ENCODE measurements at places on chromosomes 13 and 19.
A peak's percentile ranks its signal among the peaks of the same experiment; 100 is the strongest.

GRCh38 chr19:6213266-6213595 is 66.5 kb downstream of the MLLT1 start:
- DNase-seq, result no peak

GRCh38 chr13:42394711-42395085 is 122.7 kb downstream of the AKAP11 start:
- DNase-seq, result no peak

GRCh38 chr19:46839752-46840497 is 10.7 kb downstream of the AP2S1 start:
- no peak for DNase-seq

DNA sequence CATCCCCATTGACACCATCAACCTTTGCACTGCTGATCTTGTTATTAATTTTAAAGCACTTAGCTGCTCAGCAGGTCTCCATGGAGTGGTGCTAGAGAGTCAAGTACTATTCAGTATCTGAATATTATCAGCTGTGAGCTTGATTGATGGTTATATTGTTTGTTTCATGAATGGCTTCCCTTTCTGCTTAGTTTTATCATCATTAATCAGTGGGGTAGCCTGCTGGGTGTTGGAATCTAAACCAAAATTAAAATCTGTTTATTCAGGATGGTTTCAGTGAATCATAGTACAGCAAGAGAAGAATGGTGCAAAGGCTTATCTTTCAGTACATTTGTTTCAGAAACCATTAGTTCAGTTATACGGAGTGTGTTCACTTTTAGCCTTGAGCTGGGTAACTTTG is 42.5 kb upstream of the SCEL start:
- DNase-seq, result no peak

DNA sequence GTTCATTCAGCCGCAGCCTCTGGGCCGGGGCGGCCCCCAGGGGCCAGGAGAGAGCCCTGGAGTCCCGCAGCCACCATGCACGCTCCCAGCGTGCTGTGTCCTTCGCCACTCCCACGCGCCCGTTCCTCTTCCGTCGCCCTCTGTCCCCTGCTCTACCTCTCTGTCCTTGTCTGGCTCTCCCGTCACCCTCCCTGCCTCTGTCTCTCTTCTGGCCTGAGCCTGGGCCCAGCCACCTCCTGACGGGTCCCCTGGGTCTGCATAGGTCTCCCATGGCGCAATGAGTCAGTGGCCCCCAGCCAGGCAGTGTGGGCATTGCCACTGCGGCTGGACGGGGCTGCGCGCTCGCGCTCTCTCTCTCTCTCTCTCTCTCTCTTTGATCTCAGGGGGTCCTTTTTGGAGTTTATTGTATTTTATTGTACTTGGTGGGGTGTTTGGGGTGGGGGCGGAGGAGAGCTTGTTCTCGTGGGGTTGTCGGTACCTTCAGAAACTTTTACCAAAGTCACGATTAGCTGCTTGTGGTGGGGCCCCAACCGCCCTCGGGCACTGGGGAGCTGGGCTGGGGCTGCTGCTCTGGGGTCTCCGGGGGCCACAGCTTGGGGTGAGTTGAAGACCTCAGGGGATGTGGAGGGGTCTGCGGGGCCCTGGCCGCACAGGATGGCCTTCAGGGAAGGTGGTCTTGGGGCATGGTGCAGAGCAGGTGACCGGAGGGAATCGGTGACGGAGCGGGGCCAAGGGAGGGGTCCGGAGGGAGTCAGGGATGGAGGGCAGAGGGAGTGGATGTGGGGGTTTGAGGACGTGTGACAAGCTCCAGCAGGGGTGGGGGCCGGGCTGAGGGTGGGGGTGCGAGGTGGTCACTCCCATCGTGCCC is 1.7 kb upstream of the TGFBR3L start:
- DNase-seq, result no peak

GRCh38 chr13:113942591-113943103 is 31.2 kb downstream of the C13orf46 start:
- no peak for DNase-seq

GRCh38 chr13:88919970-88920628 is 1248.9 kb downstream of the SLITRK5 start:
- DNase-seq, result no peak

DNA sequence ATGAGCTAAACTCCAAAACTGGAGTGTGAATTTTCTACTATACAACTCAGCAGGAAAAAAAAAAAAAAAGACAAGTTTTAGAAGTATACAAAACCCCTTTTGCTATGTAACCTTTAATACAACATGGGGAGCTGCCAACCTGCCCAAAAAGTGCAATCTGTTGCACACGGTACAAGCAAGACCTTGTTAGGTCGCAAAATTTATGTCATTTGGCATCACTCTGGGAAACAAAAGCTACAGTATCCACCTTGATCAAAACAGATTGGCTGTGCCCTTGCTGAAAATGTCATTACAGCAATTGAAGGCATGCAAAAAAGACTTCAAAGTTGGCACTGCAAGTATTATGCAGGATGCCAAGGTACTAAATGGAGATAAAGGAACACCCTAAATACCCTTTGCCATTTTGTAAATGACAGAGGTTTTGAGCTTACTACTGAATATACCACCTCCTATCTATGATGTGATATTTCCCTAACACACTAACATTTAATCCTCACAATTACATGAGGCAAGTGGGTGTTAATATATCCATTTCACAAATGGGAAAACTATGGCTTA is 150.1 kb downstream of the TBC1D4 start:
- DNase-seq, result no peak

DNA sequence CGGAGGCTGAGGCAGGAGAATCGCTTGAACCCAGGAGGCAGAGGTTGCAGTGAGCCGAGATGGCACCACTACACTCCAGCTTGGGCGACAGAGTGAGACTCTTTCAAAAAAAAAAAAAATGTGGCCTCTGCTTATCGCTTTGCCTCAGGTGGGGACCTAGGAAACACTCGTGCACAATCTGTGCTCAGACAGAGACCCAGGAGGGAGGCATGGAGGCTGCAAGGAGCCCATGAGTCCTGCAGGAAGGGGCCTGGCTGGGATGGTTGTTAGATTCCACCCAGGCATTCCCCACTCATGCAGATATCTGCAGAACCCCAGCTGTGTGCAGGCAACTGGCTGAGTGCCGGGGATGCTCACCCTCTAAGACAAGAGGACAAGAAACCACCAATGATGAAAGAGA is 43.8 kb upstream of the C19orf12 start:
- DNase-seq, result no peak

GRCh38 chr13:114259974-114260373 is 21.4 kb upstream of the UPF3A start:
- no peak for DNase-seq

- no peak for DNase-seq
Observed at GRCh38 chr13:60260440-60260839, 96.7 kb upstream of the DIAPH3 start.

DNA sequence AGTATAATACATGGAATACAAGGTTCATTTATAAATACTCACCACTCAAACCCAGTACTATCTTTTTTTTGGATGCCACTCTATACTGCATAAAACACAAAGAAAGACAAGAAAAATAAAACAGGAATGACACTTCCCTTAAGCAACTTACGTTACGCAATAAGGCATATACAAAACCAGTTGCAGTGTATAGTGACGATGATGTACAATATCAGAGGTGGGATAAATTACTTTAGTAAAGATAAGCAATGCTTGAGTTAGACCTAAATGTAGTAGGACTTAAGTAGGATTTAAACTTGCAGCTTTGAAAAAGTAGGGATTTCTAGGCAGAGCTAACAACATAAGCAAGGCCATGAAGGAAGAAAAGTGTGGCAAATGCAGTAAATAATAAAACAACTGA is 374.9 kb downstream of the SPRY2 start:
- no peak for DNase-seq

DNA sequence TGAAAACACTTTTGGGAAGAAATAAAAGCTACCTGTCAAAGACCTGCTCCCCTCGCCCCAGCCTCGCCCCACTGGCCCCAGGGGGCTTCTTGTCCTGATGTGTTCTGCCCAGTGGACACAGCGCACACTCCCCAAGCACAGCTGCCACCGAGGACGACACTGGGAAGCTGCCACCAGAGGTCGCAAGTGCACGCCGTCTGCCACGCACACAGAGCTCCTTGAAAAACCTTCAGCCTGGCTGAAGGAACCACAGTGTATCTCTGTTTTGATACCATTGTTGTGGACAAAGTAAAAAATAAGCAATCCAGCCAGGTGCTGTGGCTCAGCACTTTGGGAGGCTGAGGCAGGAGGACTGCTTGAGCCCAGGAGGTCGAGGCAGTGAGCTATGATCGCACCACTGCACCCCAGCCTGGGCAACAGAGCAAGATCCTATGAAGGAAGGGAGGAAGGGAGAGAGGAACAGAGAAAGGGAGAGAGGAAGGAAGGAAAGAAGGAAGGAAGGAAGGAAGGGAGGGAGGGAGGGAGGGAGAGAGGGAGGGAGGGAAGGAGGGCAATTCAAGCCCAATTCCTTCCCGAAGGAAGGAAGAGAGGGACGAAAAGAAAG is 57.3 kb downstream of the CEBPG start:
- no peak for DNase-seq

DNA sequence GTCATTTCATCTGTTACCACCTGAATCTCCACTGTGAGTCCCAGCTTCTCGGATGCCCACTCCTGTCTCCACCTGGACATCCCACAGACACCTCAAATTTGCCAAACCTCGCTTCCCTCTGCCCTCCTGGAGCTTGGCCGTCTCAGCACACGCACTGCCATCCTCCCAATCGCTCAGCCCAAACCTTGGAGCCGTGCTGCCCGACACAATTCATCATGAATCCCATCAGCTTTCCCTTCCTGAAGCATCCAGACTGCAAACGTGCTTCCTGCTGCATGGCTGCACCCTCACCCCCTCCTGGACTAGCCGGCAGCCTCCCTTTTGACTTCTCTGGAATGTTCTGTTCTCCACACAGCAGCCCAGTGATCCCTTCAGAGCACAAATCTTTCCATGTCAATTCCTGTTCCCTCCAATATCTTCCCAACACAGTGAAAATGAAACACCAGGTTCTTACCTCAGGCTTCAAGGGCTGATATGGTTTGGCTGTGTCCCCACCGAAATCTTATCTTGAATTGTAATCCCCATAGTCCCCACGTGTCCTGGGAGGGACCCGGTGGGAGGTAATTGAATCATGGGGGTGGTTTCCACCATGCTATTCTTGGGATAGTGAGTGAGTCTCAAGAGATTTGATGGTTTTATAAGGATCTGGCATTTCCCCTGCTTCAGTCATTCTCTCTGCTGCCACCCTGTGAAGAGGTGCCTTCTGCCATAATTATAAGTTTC is 1.1 kb upstream of the PROZ start:
- DNase-seq, result no peak

- DNase-seq, result peak; percentile 56
Observed at GRCh38 chr13:113647351-113648215, 10.4 kb downstream of the ATP4B start.

GRCh38 chr13:23680845-23681669 is 110.8 kb downstream of the TNFRSF19 start:
- no peak for DNase-seq

DNA sequence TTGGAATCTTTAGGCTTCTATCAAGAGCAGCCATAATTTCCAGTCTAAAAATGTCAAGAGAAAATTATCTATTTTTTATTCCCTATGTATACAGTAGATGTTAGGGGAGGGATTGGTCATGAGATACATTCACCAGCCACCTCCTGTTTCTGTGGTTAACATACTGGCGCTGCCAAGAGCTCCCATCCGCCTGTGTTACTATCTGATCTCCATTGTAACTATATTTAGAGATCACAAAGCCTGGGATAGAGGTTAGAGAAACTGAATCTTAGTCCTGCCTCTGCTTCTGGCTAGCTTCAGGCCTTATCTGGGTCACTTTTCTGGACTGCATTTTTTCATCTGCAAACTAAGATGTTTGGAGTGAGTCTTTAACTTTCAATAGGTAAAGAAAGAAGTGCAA is 46.3 kb downstream of the POLR1D start:
- DNase-seq, result no peak

GRCh38 chr13:112664501-112665203 is 25.2 kb upstream of the ATP11A start:
- no peak for DNase-seq

- no peak for DNase-seq
Observed at GRCh38 chr13:20921572-20921971, 19.0 kb upstream of the XPO4 start.

GRCh38 chr13:80361883-80362327 is 21.0 kb upstream of the SPRY2 start:
- DNase-seq, result no peak

- DNase-seq, result no peak
Observed at GRCh38 chr19:7970716-7971448, 27.4 kb upstream of the TIMM44 start.

- no peak for DNase-seq
Observed at GRCh38 chr19:5908773-5909442, 4.2 kb downstream of the VMAC start.

GRCh38 chr19:2210987-2211740 is 25.0 kb downstream of the PLEKHJ1 start:
- DNase-seq, result no peak

- no peak for DNase-seq
Observed at GRCh38 chr19:9130965-9131364, 4.2 kb upstream of the OR7G3 start.

- no peak for DNase-seq
Observed at GRCh38 chr13:44758630-44759383, 182.7 kb upstream of the TSC22D1 start.

DNA sequence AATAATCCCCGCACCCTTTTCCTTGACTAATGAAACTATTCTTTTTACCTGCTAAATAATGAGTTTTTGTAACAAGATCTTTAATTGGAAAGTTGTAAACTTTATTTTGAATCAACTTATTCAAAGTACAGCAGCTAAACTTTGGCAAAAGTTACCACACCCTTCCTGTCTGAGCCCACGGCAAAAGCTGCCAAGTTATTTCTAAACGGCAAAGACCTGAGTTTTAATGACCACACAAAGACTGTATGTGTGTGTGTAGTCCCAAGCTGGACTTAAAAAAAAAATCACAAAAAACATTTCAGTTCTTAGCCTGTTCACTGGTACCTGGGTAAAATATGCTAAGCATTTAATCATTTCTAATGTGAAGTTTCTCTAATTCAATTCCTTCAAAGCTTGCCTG is 60.7 kb downstream of the ZAR1L start:
- no peak for DNase-seq

DNA sequence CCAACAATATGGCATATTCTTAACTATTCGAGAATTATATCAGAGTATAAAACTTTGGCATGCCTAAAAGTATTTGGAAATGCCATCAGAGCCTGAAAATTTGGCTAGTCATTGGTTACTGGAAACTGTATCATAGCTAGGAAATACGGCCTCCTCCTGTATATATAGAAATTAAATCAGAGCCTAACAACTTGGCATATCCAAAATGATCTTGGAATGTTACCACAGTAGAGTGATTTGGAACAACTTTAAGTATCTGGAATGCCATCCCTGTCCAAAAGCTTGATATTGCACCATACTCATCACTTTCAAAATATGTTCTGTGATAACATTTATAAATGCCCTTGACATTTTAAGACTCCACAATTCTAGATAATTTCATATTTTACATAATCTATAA is 335.8 kb downstream of the SLITRK1 start:
- no peak for DNase-seq

GRCh38 chr13:73482556-73482955 is 423.8 kb downstream of the KLF5 start:
- DNase-seq, result no peak

Data from T1000 (cell line).